ENCODE measurements at places on chromosomes 16 and 17.

DNA sequence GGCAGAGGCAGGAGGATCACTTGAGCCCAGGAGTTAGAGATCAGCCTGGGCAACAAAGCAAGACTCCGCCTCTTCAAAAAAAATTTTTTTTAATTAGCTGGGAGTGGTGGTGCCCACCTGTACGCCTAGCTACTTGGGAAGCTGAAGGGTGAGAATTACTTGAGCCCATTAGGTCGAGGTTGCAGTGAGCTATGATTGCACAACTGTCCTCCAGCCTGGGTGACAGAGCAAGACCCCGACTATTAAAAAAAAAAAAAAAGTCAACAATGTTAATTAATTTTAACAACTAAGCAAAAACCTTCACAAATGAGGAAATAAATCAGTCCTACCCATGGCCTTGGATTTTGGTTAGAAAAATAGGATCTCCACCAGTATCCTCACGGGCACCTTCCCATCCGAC, 5.4 kb downstream of the DHX58 start:
- DNase-seq, result no peak

GRCh38 chr16:69266334-69267063, 44.7 kb upstream of the VPS4A start:
- no peak for DNase-seq

DNA sequence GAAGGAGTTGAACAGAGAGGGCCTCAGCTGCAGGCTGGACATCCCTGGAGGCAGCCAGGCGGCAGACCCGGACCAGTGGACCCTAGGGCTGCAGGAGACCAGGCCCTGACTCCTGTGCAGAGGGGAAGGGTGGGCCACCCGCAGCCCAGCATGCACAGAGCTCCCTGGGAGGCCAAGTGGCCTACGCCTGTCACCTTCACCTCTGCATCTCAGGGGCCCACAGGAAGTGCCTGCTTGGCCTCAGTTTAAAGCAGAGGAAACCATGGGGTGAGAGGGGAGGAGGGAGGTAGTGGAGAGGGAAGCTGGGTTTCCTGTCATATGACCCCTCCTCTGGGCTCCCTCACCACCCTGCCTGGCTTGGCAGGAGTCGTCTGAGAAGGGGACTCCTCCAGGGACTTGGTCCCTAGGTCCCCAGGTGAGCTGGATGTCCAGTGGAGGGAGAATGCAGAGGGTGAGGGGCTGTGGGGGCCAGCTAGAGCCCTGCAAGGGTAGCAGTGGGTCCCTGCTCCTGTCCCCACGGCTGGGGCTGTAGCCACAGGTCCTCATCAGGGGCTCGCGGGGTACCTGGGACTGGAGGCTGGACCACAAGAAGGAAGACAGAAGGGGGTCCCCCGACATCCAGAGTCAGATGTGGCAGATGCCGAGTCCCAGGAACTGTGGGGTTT, at the start of gene TMC8:
Gene TMC8 (plus strand): TSS at position 335 of the 665 bp plus-strand sequence. CDS start 818 bp downstream, outside the sequence.
- DNase-seq, result no peak

DNA sequence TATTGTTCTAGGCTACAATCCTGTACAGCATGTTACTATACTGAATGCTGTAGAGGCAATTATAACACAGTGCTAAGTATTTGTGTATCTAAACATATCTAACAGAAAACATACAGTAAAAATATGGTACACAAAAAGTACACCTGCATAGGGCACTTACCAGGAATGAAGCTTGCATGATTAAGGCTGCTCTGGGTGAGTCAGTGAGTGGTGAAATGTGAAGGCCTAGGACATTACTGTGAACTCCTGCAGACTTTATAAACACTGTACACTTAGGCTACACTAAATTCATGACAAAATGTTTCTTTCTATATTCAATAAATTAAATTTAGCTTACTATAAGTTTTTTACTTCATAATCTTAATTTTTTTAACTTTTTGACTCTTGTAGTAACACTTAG, 37.1 kb downstream of the AMFR start:
- DNase-seq, result peak; percentile 59

DNA sequence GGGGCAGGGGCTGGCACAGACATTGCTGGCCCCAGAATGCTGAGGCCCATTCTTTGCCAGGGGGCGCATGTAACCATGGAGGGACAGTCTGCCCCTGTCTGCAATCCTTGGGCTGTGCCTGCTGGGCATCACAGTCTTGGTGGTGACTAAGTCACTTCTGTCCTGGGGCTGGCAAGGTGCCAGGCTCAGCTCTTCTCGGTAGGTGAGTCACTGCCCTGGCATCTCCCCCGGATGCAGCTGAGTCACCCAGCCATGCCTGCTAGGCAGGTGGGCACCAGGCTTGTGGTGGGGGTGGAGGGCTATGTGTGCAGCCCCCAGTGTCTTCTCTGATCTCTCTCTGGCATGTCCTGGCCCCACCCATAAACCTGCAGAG, 5.6 kb downstream of the RARA start:
- peak; percentile 97 for DNase-seq

DNA sequence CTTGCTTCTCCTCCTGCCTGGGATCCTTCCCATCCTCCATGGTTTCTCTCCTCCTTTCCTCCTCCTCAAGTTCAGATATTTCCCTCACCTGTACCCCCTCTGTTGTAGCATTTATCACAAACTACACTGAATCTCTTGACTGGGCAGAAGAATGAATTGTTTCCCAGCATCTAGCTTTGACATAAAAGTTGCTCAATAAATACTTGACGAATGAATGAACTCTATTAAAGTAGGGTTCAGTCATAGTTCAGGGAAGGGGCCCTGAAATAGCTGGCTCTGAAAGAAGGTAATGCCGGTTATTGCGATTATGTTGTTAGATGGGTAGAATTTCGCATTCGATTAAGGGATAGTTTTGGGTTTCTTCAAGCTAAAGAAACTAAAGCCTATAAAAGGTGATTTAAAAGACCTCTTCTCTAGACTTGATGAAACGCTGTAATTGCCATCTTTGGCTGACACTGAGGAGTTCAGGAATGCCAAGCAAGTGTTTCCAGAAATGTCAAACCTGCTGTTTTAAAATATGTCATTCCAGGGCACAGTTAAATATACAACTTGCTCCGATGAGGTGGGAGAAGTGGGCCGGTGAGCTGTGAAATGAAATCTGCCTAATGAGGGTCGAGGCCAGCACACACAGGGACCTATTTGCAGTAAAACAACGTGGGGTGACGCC, 1.0 kb upstream of the CPD start:
- no peak for DNase-seq

- DNase-seq, result peak; percentile 91
Measured at GRCh38 chr17:76515274-76515949, 14.2 kb upstream of the RHBDF2 start.

DNA sequence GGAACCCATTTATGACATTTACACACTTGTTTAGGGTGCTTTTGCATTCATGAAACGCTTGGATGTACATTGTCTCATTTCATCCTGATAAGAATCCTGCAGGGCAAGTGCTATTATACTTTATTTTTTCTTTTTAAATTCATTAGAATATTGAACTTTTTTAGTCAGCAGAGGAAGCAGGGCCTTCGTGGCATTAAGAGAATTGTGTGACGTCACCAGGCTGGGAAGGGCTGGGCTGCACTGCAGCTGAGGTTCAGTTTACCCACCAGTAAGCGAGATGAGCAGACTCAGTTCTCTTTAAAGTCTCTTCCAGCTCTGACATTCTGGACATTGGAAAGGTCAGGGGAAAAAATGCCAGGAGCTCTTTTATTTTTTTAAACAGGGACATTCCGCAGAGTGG, 159.0 kb downstream of the MRM1 start:
- no peak for DNase-seq

GRCh38 chr17:57402681-57403180, 146.4 kb downstream of the MSI2 start:
- DNase-seq, result no peak

DNA sequence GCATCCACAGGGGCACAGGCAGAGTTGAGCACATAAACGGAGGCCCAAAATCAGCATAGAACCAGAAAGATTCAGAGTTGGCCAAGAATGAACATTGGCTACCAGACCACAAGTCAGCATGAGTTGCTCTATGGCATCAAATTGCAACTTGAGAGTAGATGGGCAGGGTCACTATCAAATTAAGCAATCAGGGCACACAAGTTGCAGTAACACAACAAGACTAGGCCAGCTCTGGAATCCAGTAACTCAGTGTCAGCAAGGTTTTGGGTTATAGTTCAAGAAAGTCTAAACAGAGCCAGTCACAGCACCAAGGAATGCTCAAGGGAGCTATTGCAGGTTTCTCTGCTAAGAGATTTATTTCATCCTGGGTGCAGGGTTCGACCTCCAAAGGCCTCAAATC, 12.9 kb downstream of the G6PC1 start:
- no peak for DNase-seq

- peak; percentile 55 for DNase-seq
Measured at GRCh38 chr16:58970775-58971174, 236.7 kb upstream of the GOT2 start.

- peak; percentile 21 for DNase-seq
Measured at GRCh38 chr17:36877771-36878170, 59.5 kb upstream of the LHX1 start.

DNA sequence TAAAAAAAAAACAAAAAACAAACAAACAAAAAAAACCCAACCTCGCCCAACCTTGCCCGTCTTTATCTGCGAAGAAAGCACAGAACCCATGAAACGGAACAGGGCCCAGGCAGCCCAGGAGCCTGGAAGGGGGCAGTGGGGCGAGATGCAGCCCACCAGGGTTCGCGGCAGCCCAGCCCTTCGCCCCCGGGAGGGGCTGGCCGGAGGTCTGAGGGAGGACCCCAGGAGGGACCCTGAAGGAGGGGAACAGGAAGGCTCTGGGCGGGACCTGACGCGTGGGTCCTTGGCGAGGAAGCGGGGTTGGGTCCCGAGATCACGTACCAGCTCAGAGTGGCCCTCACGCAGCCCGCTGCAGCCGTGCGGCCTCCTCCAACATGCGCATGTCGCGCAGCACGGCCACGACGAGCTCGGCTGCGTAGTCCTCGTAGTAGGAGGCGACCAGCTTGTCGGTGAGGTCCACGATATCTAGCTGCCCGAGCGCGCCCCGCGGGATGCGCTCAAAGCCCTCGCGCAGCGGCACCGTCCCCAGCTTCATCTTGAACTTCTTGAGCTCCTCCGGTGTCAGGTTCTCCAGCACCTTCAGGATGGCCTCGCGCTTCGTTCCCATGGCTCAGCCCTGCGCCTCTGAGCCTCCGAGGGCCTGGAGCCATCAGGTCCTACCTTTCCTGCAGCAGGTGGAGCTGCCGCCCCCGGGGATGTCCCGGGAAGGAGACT, at the start of gene PYDC1:
Gene PYDC1 (minus strand): TSS at position 714 of the 714 bp plus-strand sequence. CDS start 107 bp downstream, at position 607.
- DNase-seq, result no peak

- DNase-seq, result peak; percentile 50
Measured at GRCh38 chr17:7548585-7549400, at the start of gene TNFSF12. Gene TNFSF12, plus strand, starts transcription at chr17:7549058. Its CDS starts 96 bp downstream, at chr17:7549154.

- no peak for DNase-seq
Measured at GRCh38 chr16:81106826-81107503, 10.8 kb upstream of the GCSH start.

- peak; percentile 38 for DNase-seq
Measured at GRCh38 chr16:72467157-72467759, 295.3 kb upstream of the PMFBP1 start.

DNA sequence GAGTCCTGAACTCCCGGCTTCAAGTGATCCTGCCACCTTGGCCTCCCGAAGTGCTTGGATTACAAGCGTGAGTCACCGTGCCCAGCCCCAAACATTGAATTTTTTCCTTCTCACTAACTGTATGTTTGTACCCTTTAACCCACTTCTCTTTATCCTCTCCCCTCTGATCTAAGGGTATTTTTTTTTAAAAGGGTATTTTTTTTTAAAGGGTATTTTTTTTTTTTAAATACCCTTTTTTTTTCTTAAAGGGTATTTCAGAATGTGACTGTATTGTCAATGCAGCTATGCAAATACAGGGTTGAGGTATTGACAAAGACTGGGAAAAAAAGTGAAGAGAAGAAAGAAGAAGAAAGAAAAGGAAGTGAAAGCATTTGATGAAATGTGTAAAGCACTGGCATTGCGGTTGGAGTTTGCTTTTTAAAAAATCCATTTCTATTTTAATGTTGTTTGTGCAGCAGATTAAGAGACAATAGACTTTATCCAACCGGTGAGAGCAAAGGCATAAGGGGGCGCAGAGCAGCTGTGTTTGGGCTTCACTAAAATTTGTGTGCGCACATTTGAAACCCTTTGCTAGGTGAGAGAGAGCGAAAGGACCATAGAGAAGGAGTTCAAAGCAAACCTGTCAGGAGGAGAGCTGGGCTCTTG, 42.4 kb downstream of the SYT17 start:
- DNase-seq, result peak; percentile 37

GRCh38 chr17:64571746-64572145, 65.0 kb downstream of the CEP95 start:
- DNase-seq, result no peak

DNA sequence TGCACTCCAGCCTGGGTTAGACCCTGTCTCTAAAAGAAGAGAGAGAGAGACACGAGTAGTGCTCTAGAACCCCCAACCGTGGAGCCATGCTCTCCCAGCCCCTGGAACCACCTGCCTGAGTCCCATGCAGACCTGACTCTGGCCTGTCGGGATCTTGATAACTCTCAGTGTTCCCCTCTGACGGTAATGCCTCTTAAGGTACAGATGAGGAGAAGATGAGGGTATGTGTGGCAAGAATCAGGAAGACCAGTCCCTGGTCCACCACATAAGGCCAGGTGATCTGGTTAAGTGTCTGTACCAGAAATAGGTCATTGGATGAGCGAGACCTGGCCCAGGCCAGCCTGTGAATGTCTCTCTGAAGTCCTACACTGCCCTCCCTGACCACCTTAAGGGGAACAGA, 18.4 kb downstream of the OSBPL7 start:
- no peak for DNase-seq

DNA sequence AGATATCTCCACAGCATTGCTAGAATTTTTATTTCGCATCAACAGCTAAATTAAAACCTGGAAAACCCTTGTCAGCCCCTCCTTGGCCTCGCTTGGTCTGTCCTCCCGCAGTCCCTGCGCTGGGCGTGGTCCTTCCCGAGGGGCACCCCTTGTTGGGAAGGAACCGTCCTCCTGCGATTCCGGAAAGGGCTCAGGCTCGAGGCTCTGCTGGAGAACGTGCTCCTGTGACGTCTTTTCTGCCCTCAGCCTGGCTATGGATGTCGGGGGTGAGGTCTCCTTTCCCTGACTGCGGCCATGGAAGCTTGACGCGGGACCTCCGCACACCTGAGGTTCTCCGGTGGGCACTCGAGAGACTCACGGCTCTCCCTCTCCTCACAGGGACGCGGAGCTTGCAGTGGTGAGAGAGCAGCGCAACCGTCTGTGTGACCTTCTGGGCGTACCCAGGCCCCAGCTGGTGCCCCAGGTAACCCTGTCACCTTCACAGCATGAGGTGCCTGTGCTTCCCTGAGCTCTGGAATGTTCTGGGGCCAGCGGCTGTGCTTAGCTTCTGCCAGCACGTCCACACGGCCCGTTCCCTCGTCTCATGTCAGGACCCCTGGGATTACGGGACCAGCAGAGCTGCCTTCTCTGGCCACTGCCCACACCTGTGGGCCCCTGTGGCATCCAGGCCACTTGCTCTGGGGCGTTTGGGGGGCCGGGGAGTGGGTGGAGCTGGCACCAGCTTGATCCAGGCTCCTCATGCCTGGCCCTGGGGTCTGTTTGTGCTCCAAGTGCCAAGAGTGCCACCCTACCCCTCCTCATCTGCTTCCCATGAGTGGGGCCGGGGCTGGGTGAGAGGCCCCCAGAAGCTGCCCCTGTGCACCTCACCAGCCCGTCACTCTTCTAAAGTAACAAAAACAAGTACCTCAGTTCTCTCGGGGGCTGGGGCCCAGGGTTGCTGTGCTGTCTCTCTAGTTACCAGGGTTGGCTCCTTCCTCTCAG, 101.5 kb upstream of the ZNF750 start:
- DNase-seq, result no peak

- no peak for DNase-seq
Measured at GRCh38 chr17:50696365-50696879, 11.3 kb downstream of the ANKRD40 start.
